ENCODE measurements at places on chromosomes 1 and 21.

GRCh38 chr1:16618719-16619118, 5.4 kb upstream of the NBPF1 start:
- DNase-seq = no peak

GRCh38 chr1:80401757-80402156, 1395.2 kb upstream of the ADGRL4 start:
- DNase-seq = no peak

DNA sequence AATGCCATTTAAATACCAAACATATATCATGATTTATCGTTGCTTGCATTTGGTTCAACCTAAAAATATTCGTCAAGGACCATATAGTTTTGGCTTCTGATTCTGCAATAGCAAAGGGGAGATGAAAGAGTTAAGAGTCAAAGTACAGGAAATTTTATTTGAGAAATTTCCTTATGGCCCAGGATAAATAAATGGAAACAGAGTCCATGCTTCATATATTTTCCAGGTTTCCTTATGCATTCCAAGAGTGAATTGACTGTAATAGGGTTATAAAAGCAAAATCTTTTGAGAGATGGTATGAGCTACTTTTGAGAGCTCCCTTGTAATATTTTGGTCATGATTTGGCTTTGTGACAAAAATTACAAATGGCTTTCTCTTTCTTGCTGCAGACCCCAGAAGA, 140.1 kb downstream of the HMCN1 start:
- no peak for DNase-seq

DNA sequence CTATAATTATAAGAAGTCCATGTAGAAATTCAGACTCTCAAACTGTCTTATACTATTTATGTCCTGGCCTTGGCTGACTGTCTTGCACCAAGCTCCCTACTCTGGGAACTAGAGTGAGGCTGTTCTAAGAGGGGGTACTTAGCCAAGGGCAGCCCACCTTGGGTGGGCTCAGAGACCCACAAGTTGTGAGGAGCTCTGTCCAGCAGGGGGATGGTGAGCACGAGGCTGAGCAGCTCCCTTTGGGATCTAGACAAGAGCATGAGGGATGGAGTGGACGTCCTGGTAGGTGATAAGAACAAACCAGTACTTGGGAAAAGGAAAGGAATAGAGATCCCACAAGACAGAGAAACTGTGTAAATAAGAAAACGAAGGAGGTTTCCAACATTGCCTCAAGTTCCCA, 127.1 kb upstream of the SLC44A3 start:
- DNase-seq = no peak

DNA sequence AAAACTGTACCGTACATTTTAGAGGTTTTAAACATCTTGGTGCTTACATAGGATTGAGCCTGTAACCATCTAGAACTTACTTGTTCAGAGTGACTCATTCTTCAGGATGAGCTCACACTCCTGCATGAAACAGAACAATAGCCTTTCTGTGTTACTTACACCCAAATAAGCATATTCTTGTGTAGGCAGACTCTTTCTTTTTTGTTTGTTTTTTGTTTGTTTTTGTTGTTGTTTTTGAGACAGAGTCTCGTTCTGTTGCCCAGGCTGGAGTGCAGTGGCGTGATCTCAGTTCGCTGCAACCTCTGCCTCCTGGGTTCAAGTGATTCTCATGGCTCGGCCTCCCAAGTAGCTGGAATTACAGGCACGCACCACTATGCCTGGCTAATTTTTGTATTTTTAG, 3.8 kb upstream of the CA6 start:
- DNase-seq = no peak

GRCh38 chr1:45326627-45327623, at the start of gene HPDL:
Gene HPDL (plus strand): TSS chr1:45326895. CDS start chr1:45327149, 254 bp downstream.
- DNase-seq = peak; percentile 78

DNA sequence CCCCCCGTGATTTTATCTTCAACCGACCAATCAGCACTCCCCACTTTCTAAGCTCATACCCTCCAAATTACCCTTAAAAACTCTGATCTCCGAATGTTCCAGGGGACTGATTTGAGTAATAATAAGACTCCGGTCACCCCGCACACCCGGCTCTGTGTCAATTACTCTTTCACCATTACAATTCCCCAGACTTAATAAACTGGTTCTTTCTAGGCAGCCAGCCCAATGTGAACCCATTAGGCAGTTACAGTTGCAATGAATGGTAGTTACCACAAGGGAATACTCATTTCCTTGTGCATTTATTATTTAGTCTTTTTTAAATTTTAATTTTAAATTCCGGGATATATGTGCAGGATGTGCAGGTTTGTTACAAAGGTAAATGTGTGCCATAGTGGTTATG, 177.9 kb downstream of the HFM1 start:
- DNase-seq = no peak

- DNase-seq = no peak
Measured at GRCh38 chr1:165697491-165697880, 876 bp downstream of the ALDH9A1 start.

- no peak for DNase-seq
Measured at GRCh38 chr1:183048087-183049085, 25.2 kb downstream of the LAMC1 start.
